Fibroblast of villous mesenchyme (primary cell): ENCODE measurements at places on chromosomes 13 and 19. TPM values are rescaled to one million over a fixed set of nuclear protein-coding genes. Genes with fewer than 3 reads are reported as not detected.
A peak's percentile ranks its signal among the peaks of the same experiment; 100 is the strongest.

The FAM216B gene
- not detected in 2 replicates for total RNA-seq

The ZNF420 gene
- total RNA-seq: 4.8 and 8.2 TPM in 2 replicates

The SPACA4 gene
- not detected in 2 replicates for total RNA-seq

The DHDH gene
- not detected in 2 replicates for total RNA-seq

The LRRC63 gene
- under 0.01 TPM in 1 of 2 replicates, not detected in the other for total RNA-seq

The C19orf85 gene
- not detected in 2 replicates for total RNA-seq

The PKN1 gene
- total RNA-seq: 127 and 207 TPM in 2 replicates

GRCh38 chr13:25692099-25692498, 320.3 kb downstream of the ATP8A2 start:
- no peak for DNase-seq

GRCh38 chr13:33139780-33140535, 123.7 kb downstream of the KL start:
- no peak for DNase-seq

GRCh38 chr13:98994896-98995295, 17.0 kb upstream of the DOCK9 start:
- no peak for DNase-seq

DNA sequence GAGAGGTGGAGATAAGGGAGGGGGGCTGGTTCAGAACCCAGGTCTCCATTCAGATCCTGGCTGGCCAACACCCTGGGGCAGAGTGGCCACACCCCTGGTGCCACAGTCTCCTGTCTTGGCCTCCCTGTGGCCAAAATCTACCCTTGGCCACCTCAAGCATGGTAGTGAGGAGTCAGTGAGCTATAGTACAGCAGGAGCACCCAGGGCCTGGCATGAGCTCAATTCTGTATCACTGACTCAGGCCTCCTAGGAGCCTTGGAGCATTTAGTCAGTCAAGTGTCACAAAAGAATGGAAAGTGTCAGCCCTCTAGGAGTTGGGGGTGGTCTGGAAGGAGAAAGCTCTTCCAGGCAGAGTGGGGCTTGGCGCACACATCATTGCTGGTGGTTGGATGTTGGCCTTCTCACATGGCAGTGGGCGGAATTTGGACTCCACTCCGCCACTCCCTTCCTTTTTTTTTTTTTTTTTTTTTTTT, 6.6 kb upstream of the CD79A start:
- no peak for DNase-seq

DNA sequence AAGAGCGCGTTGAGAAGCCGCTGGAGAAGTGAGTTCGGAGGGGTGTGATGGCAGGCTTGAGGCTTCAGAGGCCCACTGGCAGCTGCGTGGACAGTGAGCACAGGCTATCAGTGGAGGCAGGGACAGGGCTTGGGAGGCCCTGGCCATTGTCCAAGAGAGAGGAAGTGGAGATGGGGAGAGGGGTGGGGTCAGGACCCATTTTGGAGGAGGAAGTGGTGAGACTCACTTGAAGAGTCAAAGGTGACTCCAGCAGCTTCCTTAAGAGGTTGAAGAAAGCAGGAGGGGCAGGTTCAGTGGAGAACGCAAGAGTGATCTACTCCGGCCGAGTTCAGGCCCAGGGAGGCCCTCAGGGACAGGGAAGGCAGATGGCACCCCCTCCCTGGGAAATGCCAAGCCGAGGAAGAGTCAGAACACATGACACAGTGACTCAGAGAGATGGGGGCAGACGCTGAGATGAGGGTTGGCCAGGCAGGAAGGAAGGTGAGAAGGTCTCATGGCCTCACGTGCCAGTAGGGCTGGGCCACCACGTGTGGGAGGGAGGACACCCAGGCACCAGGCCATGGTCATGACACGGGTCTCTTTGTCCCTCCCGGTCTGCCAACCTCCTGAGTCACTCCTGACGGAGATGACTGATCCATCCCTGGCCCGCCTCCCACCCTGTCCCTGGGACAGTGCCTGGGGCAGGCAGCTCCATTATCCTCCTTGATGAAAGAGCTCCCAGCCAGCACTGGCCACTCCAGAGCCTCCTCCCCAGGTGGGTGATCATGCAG, 10.1 kb upstream of the CD22 start:
- DNase-seq: peak; percentile 46

- no peak for DNase-seq
Observed at GRCh38 chr13:25869941-25870340, 181.9 kb downstream of the SHISA2 start.

- DNase-seq: peak; percentile 4
Observed at GRCh38 chr13:105735281-105735680, 800.2 kb downstream of the EFNB2 start.

DNA sequence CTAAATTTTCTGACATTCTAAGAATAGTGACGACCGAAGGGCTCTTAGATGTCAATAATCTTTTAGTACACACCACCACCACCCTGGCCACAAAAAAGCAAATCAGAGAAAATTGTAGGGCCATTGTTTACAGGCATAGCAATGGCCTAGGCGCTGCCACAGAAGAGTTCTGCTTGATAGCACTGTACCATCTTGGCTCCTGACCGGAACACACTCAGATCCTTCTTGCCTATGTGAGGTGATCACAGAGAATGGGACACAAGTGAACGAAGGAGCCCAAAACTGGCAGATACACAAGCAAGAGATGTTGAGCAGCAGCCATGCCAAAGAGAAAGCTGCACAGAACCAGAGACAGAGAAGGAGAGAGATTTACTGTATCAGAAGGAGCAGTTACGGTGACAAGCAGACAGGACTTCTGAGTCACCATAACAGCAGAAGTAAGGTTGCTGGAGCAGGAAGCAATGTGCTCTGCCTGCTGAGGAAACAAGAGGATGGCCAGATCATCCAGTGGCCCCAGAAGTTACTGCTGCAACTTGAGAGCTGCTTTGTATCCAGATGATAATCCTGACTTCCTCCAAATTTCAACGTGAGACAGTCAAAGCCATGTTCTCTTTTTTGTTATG, 105.2 kb downstream of the SLITRK6 start:
- no peak for DNase-seq

- no peak for DNase-seq
Observed at GRCh38 chr19:48749571-48750198, 2.8 kb downstream of the FUT1 start.

- DNase-seq: no peak
Observed at GRCh38 chr13:40517486-40518480, 148.7 kb downstream of the FOXO1 start.

- DNase-seq: peak; percentile 93
Observed at GRCh38 chr19:44356383-44357111, at the start of gene ZNF112. Gene ZNF112 (minus strand): TSS chr19:44356680. CDS start chr19:44340539, 16,141 bp downstream.

- no peak for DNase-seq
Observed at GRCh38 chr13:68081061-68081460, 850.9 kb upstream of the PCDH9 start.

DNA sequence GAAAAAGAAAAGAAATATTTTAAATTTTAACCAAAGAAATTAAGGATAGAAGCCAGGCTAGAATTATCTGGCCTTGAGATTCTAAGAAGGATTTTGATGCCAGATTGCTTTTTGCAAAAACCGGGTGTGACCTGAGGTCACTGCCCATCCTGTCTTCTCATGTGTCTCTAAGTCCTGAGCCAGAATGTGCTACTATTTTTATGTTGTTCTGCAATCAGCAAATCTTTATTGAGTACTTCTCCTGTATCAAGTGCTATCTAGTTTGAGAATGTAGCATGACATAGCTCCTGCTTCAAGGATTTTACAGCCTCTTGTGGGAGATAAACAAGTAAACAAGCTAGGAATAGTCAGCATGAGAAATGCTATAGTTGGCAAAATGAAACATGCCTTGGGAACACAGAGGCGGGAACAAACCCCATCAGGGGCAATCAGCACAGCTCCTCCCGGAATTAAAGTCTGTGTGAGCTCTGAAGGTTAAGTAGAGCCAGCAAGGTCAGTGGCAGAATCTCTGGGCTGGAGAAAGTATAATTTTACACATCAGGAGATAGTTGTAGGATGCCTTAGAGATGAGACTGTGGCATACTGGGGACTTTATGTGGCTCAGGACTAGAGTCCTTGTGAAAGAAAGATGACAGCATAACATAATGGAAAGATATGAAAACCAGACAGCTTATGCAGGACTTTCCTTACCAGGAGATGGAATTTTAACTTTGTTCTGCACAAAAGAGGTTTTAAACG, 899.5 kb upstream of the SLC10A2 start:
- DNase-seq: peak; percentile 2

- peak; percentile 7 for DNase-seq
Observed at GRCh38 chr19:39310558-39311311, 9.9 kb downstream of the LRFN1 start.

- DNase-seq: no peak
Observed at GRCh38 chr19:14654786-14655560, 19.7 kb downstream of the ADGRE3 start.

- DNase-seq: no peak
Observed at GRCh38 chr13:110643768-110644421, 28.6 kb downstream of the NAXD start.

- no peak for DNase-seq
Observed at GRCh38 chr19:43562226-43562697, 13.1 kb downstream of the XRCC1 start.

DNA sequence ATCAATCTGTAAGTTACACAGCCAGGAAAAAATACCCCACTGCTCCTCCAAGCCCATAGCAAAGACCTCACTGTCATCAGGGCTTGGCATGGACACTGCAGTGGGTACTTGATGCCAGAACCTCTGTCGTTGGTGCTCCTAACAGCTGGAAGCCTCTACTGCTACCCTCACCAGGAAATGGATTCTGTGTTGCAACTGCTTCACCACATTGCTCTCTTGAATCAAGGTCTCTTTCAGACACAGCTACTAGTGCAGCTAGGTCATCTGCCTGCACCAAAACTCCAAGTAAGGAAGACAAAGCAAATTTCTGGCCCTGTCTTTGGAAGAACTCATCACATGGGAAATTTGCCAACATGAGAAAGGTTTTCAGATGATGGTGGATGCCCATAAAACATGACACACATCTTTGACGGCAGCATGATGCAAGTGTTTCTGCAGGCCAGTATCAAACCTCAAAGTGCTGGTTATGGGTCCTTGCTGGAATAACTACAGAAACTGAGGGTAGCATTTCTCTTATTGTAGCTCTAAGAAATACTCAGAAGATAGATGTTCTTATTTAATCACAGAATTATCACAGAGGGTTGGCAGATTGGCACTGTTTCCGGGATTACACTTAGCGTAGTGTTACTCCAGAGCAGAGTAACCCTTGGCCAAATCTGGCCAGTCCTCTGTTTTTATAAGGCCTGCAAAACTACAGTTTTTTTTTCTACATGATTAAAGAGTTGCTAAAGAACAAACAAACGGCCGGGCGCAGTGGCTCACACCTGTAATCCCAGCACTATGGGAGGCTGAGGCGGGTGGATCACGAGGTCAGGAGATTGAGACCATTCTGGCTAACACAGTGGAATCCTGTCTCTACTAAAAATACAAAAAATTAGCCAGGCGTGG, 12.9 kb upstream of the PCCA start:
- DNase-seq: no peak

DNA sequence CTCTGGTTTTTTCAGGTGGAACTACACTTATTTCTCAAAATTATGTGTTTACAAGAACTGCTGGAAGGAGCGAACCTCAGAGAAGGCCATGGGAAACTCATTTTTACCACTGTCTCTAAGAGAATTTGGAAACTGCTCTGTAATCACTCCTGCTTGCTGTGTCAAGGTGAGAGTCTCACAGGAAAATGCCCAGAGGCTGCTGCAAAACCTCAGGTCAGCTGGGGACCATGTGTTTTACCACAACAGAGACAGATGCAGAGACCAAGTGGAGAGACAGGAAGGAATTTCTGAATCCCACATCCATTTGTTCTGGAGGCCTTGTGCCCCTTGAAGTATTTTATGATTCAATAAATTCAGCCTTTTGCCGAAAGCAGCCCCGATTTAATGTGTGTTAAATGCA, 743.8 kb upstream of the SLC10A2 start:
- no peak for DNase-seq

DNA sequence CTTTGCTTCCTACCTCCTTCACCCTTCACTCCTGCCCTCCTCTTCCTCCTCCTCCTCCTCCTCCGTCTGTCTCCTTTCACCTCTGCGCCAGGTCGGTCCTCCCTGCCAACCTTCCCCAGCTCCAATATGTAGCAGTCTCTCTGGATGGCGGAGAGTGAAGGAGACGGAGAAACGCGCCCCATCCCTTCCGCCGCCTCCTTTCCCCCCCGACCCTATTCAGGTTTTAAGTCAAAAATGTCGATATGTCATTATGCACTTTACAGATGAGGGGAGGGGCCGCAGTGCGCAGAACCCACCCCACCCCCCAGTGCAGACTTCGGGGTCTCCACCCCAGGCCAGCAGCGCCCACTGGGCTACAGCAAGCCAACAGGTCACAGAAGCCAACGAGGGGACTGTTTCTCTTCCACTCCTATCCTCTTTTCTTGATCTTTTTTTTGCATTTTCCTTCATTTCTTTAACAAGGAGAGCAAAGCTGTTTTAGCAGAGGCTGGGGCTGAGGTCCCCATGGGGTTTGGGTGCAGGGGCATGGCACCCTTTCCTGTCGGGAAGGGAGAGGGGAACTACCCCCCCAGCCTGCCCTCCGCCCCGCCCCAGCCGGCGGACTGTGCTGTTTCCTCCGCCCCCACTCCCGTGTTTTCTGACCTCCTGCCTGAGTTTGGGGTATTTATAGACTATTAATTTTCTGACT, 9.2 kb downstream of the MIDN start:
- no peak for DNase-seq

GRCh38 chr13:42538996-42539395, 35.0 kb upstream of the TNFSF11 start:
- DNase-seq: no peak

- peak; percentile 43 for DNase-seq
Observed at GRCh38 chr19:38263689-38264485, 486 bp upstream of the SPINT2 start.

DNA sequence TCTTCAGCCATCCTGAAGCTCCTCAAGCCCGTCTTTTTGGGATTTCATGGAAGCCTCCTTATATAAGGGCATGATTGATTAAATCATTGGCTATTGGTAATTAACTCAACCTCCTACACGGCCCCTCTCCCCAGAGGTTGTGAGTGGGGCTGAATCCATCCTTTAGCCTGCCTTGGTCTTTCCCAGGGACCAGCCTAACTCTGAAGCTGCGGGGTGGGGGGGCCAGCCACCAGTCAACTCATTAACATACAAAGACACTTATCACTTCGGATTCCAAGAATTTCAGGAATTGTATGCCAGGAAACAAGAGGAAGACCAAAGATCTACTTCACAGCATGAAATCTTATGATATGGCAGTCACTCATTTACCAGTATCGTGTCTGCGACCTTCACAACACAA, 9.9 kb downstream of the COL4A1 start:
- no peak for DNase-seq

DNA sequence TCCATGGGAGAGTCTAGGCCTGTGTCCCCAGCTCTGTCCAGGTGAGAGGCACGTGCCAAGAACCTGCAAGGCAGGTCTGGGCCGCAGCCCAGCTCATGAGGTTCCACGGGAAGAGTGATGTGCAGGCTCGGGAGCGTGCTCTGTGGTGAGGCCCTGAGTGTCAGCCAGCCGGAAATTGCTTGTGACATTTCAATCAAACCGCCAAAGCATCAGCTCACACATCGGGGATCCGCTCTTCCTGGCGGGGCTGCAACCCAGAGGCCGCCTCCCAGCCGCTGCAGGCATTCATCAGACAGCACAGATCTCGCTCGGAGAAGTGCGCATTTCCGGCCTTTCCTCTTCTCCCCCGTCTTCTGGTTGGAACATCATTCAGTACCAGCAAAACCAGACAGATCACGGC, 109.3 kb downstream of the KDM4B start:
- DNase-seq: no peak

- no peak for DNase-seq
Observed at GRCh38 chr19:39263912-39264305, 4.3 kb upstream of the IFNL2 start.
